ENCODE measurements at places on chromosomes 1 and 21.
A peak's percentile ranks its signal among the peaks of the same experiment; 100 is the strongest.

DNA sequence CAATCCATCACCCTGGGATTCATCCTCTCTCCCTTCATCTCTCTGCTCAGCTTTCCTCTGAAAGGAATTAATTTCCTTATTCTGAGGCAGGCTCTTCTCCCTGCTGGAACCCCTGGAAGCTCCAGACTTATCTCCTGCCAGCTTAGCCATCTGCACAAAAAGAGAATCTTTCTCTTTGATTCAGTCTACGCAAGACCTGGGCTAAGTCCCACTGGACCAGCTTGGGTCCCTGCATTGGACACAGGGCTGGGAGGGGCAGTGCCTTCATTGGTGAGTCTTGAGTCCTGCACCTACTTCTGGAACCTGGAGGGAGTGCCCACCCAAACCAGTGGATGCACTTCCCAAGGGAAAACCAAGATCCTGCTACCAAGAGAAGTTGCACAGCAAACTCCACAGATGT lies 271.7 kb upstream of the CSF3R start:
- no peak for ATAC-seq
- no peaks in the 10 kb centered on the region for H3K4me1 ChIP-seq
- H3K36me3 ChIP-seq = no peaks in the 10 kb centered on the region
- no peak overlapping the region for H3K27ac ChIP-seq
- peaks cover 33% of the 10 kb centered on the region for H3K27me3 ChIP-seq

DNA sequence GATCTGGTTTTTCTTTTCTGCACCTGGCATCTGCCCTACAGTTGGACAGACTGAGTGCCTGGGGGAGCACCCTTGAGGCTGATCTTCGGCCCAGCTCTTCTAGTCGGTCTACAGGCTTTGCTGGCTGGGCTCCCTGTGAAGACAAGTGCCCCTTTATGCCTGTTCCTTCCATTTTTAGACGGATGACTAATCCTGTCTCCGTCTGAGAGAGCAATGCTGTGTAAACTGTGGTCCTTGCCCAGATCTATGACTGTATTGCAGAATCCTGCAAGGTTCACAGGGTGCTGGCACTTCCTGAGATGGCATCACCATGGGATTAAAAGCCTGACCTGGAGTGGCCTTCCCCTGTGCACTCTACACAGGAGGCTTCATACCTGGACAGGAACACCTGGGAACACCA lies 47.6 kb upstream of the SAMD13 start:
- no peaks in the 10 kb centered on the region for H3K4me1 ChIP-seq
- H3K27me3 ChIP-seq = no peaks in the 10 kb centered on the region
- peak; percentile 50 for ATAC-seq
- H3K36me3 ChIP-seq = no peaks in the 10 kb centered on the region
- H3K4me3 ChIP-seq = no peak overlapping the region

- H3K4me3 ChIP-seq = no peak overlapping the region
- no peak for ATAC-seq
- H3K27me3 ChIP-seq = no peaks in the 10 kb centered on the region
- no peaks in the 10 kb centered on the region for H3K36me3 ChIP-seq
- H3K4me1 ChIP-seq = no peaks in the 10 kb centered on the region
- H3K27ac ChIP-seq = no peak overlapping the region
Measured at GRCh38 chr1:57249511-57249910, 174.3 kb downstream of the DAB1 start.

GRCh38 chr1:183281039-183281438 lies 95.0 kb downstream of the LAMC2 start:
- ATAC-seq = peak; percentile 57
- H3K27me3 ChIP-seq = no peaks in the 10 kb centered on the region
- H3K36me3 ChIP-seq = no peaks in the 10 kb centered on the region
- H3K4me1 ChIP-seq = peaks cover 21% of the 10 kb centered on the region
- H3K4me3 ChIP-seq = no peak overlapping the region

- H3K36me3 ChIP-seq = no peaks in the 10 kb centered on the region
- no peak overlapping the region for H3K4me3 ChIP-seq
- ATAC-seq = no peak
- no peaks in the 10 kb centered on the region for H3K27me3 ChIP-seq
- H3K27ac ChIP-seq = no peak overlapping the region
Measured at GRCh38 chr21:42980312-42981213, 6.2 kb downstream of the PKNOX1 start.

DNA sequence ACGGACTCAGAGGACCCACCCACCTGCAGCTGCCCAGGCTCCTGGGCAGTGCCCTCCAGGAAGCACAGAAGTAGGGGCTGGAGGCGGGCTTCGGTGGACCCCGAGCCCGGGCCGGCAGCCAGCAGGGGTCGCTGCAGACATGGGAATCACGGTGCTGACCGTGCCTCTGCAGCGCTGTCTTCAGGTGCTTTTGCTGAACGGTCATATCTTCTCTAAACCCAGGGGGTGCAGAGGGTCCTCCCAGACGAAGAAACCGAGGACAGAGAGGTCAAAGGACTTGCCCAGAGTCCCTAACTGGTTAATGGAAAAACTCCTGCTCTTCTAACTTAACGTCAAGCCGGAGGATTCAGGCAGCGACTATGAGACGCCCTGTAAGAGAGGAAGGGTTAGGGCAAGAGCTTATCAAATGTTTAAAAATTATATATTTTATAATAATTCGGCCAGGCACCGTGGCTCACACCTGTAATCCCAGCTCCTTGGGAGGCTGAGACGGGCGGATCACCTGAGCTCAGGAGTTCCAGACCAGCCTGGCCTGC lies 21.5 kb upstream of the LEFTY2 start:
- H3K36me3 ChIP-seq = no peaks in the 10 kb centered on the region
- ATAC-seq = no peak
- peaks cover 3% of the 10 kb centered on the region for H3K4me1 ChIP-seq
- no peak overlapping the region for H3K4me3 ChIP-seq
- no peak overlapping the region for H3K27ac ChIP-seq
- peaks cover 21% of the 10 kb centered on the region for H3K27me3 ChIP-seq

- no peaks in the 10 kb centered on the region for H3K4me1 ChIP-seq
- no peak for ATAC-seq
- peaks cover 26% of the 10 kb centered on the region for H3K27me3 ChIP-seq
- H3K27ac ChIP-seq = no peak overlapping the region
- H3K36me3 ChIP-seq = no peaks in the 10 kb centered on the region
Measured at GRCh38 chr1:36523850-36524249, 41.1 kb upstream of the CSF3R start.

DNA sequence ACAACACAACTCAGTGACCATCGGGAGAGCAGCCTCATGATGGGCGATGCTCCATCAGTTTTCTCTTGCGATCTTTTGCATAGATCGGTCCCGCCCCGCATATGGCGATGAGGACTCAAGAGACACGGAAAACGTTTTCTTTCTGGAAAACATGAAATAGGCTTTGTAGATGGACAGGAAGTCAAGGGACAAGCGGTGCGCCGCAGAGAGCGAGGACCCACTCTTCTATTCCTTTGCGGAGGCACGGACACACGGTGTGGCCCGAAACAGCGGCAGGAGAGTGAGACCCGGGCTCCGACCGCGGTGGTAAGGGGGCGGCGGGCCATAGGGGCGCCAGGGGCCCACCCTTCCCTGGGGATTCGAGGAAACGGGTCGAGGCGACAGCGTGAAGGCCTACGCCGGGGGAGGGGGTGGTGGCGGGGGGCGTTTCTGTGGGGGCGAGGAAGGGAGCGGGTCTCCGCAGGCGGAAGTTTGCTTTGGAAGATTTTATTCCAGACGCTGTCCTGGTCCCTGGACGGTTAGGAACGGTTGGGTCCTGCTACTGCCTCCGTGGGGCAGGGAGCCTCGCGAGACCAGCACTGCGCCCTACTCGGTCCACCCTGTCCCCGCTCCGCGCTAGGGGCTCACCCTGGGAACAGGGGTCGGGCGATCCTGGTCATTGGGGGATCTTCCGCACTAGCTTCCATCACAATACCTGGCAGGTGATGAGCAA lies 796 bp upstream of the TDRKH start:
- no peak for ATAC-seq
- H3K27me3 ChIP-seq = no peaks in the 10 kb centered on the region
- no peaks in the 10 kb centered on the region for H3K36me3 ChIP-seq
- peak overlapping the region; percentile 75 for H3K27ac ChIP-seq
- H3K4me3 ChIP-seq = peak overlapping the region; percentile 65
- no peaks in the 10 kb centered on the region for H3K4me1 ChIP-seq

DNA sequence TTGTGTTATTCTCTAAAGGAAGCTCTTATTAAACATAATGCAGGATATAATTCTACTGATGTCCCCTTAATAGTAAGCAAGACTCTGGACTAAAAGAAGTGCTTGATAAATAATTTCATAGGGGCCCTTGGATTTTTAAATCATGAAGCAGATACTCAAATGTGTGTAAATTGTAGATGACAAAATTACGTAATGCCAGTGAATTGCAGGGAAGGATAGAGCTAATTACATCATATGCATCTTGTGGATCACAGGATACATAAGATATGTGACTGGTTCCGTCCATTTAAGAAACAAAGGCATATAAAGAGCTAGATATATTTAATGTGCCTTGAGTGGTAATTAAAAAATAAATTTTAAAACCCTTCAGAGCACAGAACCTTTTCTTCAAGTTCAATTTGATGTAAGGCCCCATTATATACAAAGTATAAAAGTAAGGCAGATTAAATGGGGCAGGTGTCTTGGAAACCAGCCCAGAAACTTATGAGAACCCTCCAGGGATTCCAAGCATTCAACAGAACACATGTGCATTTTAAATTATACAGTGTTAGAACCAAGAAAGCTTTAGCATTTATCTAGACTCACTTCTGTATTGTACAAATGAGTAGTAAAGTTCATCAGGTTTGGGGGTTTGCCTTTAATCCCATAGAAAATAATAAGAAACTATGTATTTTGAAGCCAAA lies 190.4 kb downstream of the NCAM2 start:
- no peaks in the 10 kb centered on the region for H3K4me1 ChIP-seq
- no peaks in the 10 kb centered on the region for H3K27me3 ChIP-seq
- no peak for ATAC-seq
- H3K4me3 ChIP-seq = no peak overlapping the region
- no peaks in the 10 kb centered on the region for H3K36me3 ChIP-seq

Measured in gastroesophageal sphincter (tissue), 4 donors.